ENCODE measurements at places on chromosomes 13 and 19. TPM values are rescaled to one million over a fixed set of nuclear protein-coding genes. Genes with fewer than 3 reads are reported as not detected.

TBXA2R gene
- 1.8 TPM for polyA plus RNA-seq

DNA sequence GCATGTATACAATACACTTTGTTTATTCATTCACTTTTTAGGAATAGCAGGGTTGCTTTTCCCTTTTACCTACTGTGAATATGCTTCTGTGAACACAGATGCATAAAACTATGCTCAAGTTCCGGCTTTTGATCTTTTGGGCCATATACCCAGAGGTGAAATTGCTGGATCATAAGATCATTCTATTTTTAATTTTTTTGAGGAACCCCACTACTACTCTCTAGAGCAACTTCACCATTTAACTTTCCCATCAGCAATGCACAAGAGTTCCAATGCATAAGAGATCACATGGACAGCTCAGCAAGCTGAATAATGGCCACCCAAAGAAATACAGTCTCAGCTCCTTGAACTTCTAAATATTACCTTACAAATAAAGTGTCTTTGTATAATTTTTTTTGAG is 17.0 kb upstream of the SIGLEC10 start:
- DNase-seq: no peak

DNA sequence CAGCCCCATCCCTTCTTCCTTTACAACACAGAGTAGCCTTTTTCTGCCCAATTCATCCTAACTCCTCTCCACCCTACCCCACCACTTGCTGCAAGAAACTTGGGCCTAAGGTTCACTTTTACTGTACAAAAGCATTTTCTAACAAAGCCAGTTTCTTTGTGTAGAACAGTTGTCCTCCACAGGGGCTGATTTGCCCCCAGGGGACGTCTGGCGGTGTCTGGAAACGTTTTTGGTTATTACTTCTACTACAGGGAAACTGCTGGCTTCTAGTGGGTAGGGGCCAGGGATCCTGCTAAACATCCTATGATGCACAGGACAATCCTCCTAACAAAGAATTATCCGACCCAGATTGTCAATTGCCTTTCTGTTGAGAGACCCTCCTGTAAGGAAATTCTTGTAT is 7.3 kb upstream of the LMO7 start:
- no peak for DNase-seq

DNA sequence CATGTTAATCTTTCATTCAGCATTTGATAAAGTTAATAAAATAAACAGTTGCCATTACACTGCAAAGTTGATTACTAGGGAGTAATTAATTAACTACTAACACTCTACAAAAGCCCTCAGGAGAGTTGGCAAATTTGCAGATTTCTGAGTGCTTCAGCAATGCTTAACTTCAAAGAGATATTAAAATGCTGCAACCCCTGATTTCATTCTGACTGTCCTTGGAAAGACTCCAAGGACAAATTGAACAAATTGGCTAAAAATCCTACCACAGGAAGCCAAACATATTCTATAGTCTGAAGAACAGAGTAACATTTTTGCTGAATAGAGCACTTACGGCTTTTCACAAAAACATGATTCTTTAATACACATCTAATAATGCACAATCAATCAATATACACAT is 1543.0 kb downstream of the SLITRK5 start:
- no peak for DNase-seq

CLDND2 gene
- 1.8 TPM for polyA plus RNA-seq

- DNase-seq: no peak
These were observed 295.6 kb downstream of the TBC1D4 start for GRCh38 chr13:75186379-75186778.

GARIN5A gene
- 3.5 TPM for polyA plus RNA-seq

DMPK gene
- 56.1 TPM for polyA plus RNA-seq

Measured in left lung (tissue), 14 donors.